ENCODE measurements at places on chromosomes 5 and 9. TPM values are rescaled to one million over a fixed set of nuclear protein-coding genes. Genes with fewer than 3 reads are reported as not detected.
A peak's percentile ranks its signal among the peaks of the same experiment; 100 is the strongest.

Gene ZFP37
- total RNA-seq: 0.50 TPM

DNA sequence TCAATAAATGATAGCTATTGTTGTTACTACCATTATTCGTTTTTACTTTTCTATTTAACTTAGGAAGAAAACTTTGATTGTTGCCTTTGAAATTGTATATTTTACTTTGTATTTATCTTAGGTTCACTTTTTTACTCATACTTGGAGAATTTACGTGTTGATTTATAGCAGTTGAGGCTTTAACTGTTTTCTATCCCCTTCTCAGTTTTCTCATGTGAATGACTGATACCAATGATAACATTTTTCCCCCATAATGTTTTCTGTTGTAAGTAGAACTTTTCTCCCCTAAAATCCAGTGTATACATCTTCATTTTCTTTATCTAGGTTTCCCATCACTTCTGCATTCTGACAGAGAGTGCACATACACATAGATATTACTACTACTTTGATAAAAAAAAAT lies 54.4 kb downstream of the FSD1L start:
- no peak for DNase-seq

Gene SAPCD2
- total RNA-seq: 0.08 TPM

Gene CYSTM1
- total RNA-seq: 15.6 TPM

DNA sequence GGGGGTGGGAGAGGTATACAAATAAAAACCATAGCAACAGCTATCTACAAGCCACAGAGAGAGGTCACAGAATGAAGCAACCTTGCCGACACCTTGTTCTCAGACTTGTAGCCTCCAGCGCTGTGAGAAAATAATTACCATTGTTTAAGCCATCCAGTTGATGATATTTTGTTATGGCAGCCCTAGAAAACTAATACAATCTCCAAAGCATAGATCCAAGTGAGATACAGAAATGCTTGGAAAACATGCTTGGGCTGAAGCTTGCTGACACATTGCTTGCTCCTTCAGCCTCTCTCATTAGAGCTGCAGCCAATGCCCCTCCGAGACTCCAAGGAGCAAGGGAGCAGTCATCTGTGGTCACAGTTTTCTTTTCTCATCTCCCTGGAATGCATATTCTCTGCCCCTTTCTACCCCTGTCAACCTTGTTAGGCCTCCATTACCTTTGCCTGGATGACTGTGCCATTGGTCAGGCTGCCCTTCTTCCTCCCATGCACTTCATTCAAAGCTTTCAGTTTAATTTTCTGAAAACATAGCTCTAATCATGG lies 401.4 kb upstream of the KLF4 start:
- no peak for DNase-seq

- no peak for DNase-seq
These were observed 4.9 kb upstream of the F2R start for GRCh38 chr5:76710991-76711390.

GRCh38 chr9:445033-445432 lies 230.4 kb downstream of the DOCK8 start:
- peak; percentile 50 for DNase-seq
